ENCODE measurements at places on chromosomes 12 and 14.

DNA sequence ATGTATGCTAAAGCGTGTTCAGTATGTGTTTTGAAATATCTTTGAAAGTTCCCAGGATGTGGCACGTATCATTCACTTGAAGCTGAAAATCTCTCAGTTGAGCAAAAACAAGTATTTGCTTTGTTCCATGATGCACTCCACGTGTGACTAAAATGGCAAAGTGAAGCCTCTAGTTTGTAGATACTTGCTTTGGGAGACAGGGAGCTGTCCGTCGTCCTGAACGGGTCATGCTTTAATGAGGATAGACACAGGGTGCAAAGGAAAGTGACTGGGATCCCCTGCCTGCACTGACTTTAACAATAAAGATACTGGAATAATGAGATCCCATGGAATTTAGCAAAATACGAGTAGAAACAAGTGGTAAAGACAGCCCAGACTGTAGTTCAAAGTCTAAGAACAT lies 991.4 kb downstream of the NRXN3 start:
- DNase-seq, result no peak

DNA sequence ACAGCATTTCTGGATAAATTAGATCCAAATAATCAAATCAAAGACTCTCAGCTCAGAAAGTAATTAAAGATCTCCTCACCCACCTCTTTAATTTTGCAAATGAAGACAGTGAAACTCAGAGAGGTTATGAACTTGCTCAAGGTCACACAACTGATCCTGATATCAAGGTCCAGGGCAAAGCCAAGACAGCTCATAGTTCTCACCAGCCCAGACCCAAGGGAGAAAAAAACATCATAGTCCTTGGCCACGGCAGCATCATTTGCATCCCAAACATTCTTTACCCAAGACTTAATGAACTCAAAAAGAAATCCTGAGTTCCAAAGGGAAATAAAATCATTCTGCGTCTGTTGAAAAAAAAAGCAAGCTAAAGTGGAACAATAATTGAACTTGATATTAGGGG lies 112.1 kb downstream of the DAD1 start:
- no peak for DNase-seq

DNA sequence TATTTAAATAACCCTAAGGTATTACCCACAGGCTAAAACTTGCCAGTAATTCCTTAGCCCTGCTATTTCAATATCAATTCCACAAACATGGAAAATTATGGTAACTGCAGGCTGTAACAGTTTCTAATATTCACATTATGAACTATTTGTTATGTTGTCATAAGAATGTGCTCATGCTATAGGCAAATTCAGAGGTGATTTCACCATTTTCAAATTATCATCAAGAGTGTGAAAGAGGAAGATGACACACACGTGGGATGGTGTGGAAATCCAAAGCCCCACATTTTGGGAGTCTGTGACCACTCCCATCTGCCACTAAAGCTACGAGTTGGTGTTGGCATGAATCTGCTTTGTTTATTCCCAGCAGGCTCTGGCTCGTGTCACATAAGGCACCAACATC lies 5.9 kb upstream of the MYO1A start:
- no peak for DNase-seq

- no peak for DNase-seq
Measured at GRCh38 chr12:11822081-11822834, 172.8 kb downstream of the ETV6 start.

- DNase-seq, result no peak
Measured at GRCh38 chr12:46376579-46376978, 4.0 kb upstream of the SLC38A2 start.

GRCh38 chr14:64394977-64395633 lies 7.0 kb downstream of the MTHFD1 start:
- no peak for DNase-seq
